ENCODE measurements at places on chromosomes 6 and 20. TPM values are rescaled to one million over a fixed set of nuclear protein-coding genes. Genes with fewer than 3 reads are reported as not detected.

The CCDC170 gene
- total RNA-seq, result 0.15 TPM

The C2 gene
- 6.4 TPM for total RNA-seq

The GINS1 gene
- 0.25 TPM for total RNA-seq

The GSTA2 gene
- total RNA-seq, result not detected

The ITCH gene
- total RNA-seq, result 38.7 TPM

DNA sequence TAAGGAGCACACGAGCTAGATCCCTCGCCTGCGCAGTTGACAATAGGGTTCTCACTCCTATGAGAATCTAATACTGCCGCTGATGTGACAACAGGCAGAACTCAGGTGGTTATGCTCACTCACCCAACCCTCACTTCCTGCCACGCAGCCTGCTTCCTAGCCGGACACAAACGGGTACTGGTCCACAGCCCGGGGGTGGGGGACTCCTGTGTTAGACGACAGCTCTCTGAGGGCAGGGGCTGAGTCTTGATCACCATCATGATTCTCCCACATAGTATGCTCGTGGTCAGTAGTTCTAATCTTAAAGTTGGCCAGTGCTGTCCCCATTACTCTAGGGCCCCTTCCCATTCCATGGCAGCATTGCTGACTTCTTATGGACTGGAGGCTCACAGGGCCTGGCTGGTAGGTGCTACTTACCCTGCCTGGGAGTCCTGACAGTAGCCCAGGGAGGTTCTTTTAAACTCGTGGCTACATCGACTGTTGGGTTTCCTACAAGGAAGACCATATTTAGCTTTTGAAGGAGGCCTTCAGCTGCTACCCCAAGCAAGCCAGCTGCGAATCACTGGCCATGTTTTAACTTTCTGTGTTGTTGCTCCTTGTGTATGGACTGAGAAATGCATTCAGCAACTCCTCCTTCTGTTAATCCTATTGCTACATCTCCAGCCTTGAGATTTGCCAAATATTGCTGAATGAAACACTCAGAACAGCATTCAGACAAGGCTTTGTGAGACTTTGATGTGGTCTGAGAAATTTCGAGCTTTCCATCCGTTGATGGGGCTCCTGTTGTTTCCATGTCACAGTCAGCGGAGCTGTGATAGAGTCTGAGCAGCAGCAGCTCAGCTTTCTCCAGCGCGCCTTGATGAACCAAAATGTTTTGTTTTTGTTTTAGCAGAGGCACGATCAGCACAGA lies 300.3 kb downstream of the NRN1 start:
- no peak for DNase-seq

DNA sequence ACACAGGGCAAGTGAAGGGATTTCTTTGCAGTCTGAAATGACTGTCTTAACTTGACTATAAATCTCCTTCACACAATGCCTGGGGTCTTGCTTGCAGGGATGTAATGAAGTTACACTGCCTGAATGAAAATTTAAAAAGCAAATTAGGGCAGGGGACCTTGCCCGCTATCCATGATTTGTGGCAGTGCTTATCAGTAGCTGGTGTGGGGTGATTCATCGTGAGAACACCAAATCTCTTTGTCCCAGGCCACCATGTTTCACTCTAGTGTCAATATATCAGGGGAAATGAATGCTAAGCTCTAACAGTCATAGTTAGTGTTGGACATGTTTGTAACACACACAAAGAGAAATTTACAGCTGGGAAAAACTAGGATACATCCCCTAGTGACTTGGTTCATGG lies 713.7 kb upstream of the EPHA7 start:
- DNase-seq, result no peak

GRCh38 chr6:18259675-18260447 lies 4.5 kb downstream of the DEK start:
- DNase-seq, result no peak

- no peak for DNase-seq
Measured at GRCh38 chr6:13560651-13561044, 13.8 kb upstream of the SIRT5 start.

DNA sequence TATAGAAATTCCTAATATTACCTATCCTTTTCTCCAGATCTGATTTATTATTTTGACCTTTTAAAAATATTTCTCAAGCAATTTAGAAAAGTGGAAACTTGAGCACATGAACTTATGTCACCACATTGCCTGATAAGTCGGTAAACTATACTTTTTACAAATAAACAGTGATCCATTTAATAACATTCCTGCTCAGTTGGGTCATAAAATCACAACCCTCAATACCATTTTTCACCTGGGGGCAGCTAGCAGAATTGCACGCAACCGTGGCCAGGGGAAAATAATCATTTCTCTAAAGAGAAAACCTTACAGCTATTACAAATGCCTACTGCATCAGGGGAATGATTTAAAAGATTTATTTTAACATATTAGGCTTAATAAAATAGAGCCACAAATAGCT lies 614.5 kb downstream of the PHF3 start:
- DNase-seq, result no peak

DNA sequence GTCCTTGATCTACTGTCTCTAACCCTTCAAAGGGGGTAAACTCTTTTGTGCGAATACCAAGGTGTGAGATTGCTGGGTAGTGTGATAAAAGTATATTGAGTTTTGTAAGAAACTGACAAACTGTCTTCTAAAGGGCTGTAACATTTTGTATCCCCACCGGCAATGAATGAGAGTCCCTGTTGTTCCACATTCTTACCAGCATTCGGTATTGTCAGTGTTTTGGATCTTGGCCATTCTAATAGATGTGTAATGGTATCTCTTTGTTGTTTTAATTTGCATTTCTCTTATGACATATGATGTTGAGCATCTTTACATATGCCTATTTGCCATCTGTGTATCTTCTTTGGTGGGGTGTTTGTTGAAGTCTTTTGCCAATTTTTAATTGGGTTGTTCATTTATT lies 1090.7 kb downstream of the KIF16B start:
- DNase-seq, result no peak

DNA sequence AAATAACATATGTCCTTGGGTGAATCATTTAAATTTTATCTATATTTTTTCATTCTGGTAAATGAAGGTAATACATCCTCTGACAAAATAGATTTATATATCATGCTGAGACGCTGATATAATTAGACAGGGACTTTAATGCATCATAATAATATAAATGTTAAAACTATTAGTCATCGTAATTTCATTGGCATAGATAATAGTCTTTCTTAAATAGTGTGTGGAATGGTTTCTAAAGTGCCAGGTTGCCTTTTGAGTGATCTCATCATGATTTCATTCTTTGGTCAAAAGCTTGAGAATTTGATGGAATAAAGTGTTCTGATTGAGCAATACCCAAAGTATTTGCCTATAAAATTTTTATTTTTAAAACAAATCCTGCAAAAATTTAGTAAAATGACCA lies 43.2 kb upstream of the BMP5 start:
- DNase-seq, result no peak
